Stimulated activated CD8-positive, alpha-beta memory T cell treated with anti-CD3 and anti-CD28 coated beads, Interleukin-7, amount 100 ng/mL, for 48 hours (primary cell): ENCODE measurements at places on chromosomes 2 and 18.
A peak's percentile ranks its signal among the peaks of the same experiment; 100 is the strongest.

GRCh38 chr2:100397118-100397860 lies 20.2 kb downstream of the CHST10 start:
- DNase-seq: no peak

- DNase-seq: no peak
Measured at GRCh38 chr2:66596256-66596655, 161.3 kb downstream of the MEIS1 start.

DNA sequence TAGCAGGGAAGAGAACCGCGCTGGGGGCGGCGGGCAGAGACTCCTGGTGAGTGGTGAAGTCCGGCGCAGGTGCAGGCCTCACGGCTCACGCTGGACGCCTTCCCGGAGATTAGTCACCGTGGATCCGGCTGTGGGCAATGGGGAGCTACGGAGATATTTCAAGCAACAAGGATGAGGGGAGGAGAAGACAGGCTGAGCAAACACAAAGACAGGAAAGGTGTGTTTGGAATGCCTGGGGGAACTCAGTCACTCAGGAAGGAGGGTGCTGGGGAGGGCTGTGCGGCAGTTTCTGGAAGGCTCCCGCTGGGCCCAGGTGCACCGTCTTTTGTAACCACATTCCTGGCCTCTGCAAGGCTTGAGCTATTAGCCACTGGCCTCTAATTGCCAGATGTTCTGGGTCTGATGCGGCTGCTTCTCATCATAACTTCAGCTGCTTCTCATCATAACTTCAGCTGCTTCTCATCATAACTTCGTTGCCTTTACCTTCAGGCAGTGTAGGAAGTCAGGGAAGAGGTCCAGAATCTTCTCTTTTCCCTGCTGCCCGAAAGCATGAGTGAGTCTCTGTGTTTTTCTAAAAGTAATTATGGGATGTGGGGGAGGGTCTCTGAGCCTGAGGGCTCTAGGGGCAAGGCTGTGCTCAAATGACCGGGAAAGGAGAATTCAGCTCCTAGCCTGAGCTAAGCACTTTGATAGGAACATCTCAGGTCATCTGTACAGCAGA lies 118.9 kb downstream of the PXDN start:
- DNase-seq: no peak

DNA sequence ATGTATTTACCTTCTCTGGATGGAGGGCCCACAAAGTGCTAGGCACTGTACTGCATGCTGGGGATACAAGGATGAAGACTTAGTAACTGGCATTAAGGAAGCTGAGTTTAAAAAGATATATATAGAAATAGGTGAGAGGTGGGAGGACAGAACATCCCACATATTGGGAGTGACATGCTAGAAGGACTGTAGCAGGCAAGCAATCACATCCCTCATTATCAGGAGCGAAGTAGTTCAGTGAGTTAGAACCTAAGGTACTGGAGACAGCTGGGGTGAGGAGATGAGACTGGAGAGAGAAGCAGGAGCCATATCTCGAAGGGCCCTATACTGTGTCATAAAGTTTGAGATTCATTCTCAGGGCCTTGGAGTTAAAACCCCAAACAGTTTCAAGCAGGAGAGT lies 10.9 kb upstream of the OSBPL1A start:
- DNase-seq: no peak

DNA sequence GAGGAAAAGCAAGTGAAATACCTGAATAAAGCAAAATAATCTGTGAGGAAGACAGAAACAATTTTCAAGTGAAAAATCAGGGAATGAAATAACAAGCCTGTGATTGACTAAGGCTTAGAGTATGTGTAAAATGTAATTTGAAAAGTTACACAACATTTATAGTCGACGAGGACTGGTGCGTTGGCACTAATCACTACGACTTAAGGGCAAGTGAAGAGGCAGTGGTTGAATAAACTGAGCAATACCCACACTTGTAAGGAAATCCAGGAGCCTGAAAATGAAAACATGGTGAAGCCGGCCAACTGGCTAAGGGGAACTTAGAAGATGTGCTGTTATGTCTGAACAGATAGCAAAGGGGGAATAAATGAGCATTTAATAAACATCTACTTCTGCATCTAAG lies 13.4 kb downstream of the DOK1 start:
- no peak for DNase-seq

GRCh38 chr2:181458871-181459270 lies 1.7 kb downstream of the ITGA4 start:
- DNase-seq: no peak

DNA sequence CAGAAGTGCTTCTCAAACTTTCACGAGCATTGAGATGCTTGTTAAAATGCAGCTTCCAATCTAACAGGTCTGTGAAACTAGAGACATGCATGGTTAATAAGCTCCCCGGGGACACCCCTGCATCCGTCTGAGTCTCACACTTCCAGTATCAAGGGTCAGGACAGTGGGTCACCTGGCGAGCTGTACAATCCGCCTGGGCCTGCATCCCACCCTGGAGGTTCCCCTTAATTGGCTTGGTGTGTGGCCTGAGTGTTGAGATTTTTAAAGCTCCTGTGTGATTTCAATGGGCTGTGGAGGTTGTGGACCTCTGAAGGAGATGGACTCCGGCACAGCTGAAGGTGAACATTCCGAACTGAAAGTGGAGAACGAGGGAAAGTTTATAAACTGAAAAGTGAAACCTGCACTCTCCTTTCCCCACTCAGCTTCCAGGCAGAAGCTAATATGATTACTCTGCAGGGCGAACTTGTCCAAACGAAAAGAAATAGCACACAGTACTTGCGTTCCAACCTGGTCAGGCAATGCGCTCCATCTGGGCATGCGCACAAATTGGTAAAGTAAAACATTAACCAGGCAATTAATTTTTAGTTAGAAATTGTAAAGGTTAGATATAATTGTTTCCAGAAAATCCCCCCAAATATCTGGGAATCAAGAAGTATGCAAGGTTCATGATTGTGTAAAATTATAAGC lies 191.7 kb upstream of the ALKAL2 start:
- no peak for DNase-seq

DNA sequence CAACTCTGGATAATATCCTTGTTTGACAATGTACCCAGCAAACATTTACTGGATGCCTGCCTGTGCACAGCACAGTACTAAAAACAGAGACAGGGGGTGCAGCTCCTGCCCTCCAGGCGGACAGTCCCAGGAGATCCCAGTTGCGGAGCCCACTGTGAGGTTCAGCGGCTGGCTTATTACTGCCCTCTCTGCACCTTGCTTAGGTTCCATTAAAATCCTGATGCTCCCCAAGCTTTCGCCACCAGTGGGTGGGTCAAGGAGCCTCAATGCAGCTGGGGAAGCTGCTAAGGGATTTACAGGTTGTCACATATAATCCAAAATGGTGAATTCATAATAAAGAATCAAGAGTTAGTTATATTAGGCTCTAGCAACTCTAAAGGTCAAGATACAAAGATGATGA lies 38.3 kb downstream of the CRACDL start:
- no peak for DNase-seq

DNA sequence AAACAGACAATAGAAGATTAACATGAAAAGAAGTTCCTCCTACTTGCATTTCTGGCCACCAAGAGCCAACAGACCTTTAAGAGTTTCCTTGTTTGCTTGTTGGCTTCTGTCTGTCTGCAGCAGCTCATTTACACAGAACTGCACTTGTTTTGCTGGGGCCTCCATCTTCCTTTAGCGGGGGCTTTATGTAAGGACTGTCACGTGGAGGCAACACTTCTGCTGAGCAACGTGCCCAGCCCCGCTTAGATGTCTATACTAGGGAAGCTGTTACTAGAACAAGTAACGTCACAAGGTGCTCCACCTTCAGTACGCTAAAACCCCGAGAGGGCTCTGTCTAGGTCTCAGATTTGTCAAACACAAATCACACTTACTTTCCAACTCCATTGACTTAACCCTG lies 104.3 kb upstream of the PXDN start:
- no peak for DNase-seq

GRCh38 chr2:196131384-196131937 lies 39.9 kb downstream of the STK17B start:
- peak; percentile 42 for DNase-seq

DNA sequence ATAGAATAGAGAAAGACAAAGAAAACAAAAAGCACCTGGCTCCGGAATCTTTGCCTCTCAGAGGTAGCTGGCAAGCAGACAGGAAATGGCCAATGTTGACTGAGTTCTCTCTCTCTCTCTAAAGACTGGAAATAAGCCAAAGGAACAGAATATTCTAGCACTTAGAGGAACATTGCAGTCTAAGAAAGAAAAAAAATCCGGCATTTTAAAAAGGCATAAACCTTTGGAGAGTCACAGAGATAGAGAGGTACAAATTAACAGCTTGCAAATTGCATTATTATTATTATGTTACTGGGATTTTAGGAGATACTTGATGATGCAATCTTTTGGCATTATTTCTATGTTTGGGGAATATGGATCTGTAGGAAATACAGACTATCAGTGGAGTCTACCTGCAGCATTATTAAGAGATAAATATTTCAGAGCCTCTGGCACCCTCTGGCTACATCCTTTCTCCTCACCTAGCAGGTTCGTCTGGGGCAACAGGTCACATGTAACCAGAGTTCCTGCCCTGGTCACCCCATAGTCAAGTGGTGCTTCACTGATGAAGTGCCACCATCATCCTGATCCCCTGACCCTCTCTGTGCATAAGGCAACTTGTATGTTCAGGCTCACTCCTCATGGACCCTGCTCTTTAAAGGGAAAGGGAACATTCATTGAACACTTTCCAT lies 318.9 kb upstream of the ACVR2A start:
- no peak for DNase-seq

DNA sequence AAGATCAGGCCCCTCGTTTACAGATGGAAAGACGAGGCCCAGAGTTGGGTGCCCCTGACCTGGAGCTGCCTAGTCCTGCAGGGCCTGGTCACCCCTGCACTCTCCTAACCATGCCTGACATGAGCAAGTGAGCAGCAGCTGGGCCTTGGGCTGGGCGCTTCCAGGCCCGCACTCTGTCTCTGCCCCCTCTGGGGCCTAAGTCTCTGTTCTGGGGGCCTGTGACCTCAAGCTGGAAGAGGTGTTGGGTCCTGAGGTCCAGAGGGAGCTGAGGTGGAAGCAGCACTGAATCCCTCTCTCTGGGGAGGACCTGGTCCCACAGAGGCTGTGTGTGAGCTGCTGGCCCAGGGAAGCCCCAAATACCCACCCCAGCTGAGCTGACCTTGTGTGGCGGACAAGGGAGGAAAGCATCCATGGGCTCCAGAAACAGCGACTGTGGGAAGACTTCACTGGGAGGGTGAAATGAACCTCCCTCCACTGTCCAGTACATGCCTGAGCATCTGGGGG lies 46.1 kb upstream of the GPC1 start:
- no peak for DNase-seq

GRCh38 chr2:67510745-67511144 lies 113.6 kb downstream of the ETAA1 start:
- no peak for DNase-seq

DNA sequence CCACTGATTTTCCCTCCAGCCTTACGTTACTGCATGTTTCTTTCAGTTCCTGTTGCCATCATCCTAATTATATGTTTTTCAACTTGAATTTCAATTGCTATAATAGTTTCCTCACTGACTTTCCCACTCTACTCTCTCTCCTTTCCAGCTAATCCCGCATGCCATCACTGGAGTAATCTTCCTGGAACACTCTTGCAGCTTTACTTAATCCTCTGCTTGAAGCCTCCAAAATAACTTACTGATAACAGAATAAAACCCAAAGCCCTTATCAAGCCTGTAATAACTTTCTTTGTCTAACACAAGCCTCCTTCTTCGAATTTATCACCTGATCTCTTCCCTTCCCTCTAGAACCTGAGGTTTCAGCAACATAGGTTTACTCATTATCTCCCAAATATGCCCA lies 237.3 kb downstream of the LTBP1 start:
- no peak for DNase-seq

DNA sequence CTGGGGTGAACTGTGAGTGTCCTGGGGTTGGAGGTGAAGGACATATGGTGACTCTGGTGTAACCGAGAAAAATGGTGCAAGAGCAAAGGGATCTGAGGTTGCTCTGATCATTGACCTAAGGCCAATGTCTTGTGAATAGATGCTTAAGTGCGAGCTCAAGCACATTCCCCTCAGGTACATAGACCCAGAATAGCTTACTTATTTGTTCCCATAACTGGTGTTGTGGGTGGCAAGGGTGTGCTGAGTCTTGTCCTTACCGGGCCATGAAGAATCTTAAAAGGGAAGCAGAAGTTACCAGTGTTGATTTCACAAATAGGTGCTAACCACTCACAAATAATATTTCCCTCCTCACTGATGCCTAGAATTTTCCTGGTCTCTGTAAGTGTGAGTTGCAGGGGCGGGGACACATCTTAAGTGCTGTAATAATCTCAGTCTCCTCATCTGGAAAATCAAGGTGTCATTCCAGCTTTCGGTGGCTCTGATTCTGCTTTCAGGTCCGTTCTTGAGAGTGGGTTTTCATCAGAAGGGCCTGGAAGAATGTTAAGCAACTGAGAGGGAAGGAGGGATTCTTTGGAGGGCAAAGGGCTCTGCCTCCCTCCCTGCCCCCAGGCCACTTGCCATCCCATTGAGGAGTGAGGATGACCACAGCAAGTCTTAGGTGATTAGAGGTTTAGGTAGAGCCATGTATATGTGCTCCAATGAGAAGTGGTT lies 54.9 kb downstream of the LIPG start:
- no peak for DNase-seq

DNA sequence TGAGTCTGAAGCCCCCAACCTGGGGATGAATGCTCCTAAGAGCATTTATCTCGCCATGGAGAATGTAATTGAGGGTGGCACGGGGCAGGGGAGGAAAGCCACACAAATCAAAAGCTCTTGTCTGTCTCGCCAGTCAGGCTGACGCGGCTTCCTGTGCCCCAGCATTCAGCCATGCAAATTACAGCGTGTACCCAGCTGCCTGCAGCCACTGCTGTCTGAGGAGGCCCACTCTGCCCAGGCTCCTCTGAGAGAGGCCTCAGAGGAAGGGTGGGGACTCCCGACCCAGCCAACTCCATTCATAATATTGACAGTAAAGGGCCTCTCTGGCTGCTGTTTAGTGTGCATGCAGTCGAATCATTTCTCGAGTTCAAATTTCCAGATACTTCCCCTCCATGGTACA lies 22.0 kb downstream of the SMAD7 start:
- DNase-seq: no peak

DNA sequence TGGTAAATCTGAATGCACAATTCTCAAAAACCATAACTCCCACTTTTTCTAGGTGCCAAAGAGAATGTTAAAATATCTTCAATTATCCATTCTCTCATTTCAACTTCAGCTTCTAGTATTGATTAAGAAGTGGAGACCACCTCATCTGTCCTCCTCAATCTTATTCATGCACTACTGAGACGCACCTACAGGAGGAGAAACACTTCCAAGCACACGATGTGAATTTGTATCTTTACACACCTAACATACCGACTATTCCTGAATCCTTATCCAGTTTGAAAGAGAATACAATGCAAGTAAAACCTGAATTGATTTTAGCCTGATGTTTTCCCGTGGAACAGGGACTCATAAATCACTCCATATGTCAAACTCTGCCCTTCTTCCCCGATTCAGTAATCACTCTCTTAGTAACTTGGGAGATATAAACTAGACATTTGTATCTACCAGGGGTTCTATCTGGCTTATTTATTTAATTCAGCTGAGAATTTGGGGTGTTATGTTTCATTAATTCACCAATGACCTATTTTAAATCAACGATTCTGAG lies 101.0 kb downstream of the MREG start:
- DNase-seq: no peak
